ENCODE measurements at places on chromosomes 7 and 10. TPM values are rescaled to one million over a fixed set of nuclear protein-coding genes. Genes with fewer than 3 reads are reported as not detected.

DNA sequence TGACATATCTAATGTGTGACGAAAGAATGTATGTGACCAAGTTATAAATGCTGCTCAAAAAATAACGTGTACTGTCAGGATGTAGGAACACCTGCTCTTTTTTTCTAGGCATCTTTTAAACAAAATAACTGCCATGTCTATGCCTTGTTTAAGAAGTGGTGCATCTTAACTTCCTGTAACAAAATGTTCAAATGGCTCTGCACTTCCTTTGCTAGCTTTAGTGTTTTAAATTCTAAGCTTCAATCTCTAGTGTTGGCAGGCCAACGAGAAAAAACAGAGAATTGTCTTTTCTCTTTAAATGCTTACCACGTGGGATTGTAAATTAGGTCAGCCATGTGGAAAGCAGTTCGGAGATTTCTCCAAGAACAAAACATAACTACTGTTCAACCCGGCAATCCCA is 14.6 kb upstream of the PDSS1 start:
- DNase-seq, result no peak

- DNase-seq, result no peak
Observed at GRCh38 chr7:55193245-55193644, 171.9 kb upstream of the LANCL2 start.

- no peak for DNase-seq
Observed at GRCh38 chr7:22849172-22849571, 26.5 kb upstream of the TOMM7 start.

DNA sequence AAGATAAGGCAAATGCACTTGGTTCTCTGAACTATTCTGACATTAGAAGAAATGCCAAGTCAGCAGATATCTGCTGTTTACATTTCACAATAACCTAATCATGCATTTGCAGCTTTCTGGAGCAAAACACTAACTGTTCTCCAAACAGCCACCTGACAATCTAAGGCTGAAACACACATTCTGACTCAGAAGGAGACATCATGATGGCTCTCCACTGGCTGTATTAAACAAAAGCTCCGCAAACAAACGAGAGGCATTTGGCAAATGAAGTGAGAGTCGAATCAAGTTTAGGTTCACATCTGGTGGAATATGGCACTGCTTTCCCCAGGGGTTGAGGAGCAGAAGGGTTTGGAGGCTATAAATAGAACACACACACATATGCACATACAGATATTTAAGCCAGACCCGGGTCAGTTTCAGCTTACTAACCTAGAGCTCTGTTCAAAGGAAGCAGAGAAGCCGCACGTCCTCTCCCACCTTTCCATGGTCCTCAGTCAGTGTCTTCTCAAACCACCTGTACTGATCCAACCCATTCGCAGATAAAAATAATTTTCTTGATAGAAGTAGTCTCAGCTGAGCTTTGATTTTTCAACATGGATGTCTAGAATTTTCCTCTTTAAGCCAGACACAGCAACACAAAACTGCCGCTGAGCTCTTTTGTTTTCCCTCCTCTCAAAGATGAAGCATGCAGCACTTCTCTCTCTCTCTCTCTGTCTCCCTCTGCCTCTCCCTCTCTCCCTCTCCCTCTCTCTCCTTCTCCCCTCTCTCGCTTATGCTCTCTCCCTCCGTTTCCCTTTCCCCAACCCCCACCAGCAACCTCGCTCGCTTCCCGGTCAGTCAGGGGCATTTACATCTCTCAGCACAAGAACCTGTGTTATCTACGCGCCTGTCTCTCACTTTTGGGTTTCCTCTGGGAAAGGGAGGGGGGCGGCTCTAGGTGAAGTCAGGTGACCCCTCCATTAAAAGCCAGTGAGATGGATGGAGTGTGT is 682.8 kb downstream of the MAGI2 start:
- DNase-seq, result no peak

GRCh38 chr10:110764378-110764777 is 107.3 kb upstream of the PDCD4 start:
- no peak for DNase-seq

GRCh38 chr10:13272164-13272571 is 27.7 kb downstream of the PHYH start:
- DNase-seq, result peak; percentile 33

DNA sequence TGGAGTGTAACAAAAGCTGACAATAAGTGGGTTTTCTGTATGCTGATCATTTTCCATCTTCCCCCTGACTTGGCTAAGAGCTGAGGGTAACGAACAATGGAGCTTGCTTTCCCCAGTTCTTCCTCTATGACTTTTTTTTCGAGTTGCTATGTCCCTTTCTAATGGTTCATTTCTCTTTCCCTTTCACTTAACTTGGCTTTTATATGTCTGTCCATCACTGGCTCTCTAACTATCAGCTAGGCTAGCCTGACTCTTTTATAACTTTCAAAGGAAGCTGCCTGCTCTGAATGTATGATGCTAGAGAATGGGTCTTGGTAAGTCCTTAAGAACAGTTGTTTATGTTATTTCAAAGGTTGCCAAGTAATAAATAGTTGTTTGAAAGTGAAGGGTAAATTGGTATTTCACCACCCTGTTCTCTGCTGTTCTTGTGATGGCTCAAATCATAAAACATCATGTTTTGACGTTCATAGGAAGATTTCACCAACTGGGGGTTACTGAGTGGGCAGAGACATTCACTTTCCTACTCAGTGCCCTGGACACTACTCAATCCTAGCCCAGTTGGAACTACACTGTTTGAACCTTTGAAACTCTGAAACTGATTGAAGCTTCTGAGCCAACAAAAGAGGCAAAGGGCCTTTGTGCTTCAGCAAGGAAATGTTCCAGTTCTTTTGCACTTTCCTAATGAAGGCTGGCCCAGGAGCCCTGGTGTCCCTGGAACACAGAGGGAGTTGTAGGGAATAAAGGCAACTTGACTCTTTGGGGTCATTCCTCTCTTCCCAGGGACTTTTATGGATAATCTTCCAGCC is 85.4 kb upstream of the PHYHIPL start:
- no peak for DNase-seq

GRCh38 chr10:12704488-12704887 is 297.0 kb downstream of the CCDC3 start:
- no peak for DNase-seq

DNA sequence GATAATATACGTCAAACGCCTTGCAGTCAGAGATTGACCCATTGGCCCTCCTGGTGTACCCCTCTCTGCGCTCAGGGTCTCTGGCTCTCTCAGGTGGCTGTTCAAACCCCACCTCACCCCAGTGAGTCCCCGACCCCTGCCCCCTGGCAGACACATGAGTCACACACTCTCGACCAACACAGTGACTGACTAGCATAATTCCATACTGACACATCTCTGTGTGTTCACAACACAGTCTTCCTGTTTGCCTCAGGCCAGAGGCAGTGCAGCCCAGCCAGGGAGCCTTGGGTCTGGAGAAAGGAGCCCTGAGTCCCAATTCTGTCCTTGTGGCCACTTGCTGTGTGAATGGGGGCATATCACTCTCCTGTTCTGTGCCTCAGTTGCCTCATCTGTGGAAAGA is 40.1 kb downstream of the PALD1 start:
- no peak for DNase-seq

DNA sequence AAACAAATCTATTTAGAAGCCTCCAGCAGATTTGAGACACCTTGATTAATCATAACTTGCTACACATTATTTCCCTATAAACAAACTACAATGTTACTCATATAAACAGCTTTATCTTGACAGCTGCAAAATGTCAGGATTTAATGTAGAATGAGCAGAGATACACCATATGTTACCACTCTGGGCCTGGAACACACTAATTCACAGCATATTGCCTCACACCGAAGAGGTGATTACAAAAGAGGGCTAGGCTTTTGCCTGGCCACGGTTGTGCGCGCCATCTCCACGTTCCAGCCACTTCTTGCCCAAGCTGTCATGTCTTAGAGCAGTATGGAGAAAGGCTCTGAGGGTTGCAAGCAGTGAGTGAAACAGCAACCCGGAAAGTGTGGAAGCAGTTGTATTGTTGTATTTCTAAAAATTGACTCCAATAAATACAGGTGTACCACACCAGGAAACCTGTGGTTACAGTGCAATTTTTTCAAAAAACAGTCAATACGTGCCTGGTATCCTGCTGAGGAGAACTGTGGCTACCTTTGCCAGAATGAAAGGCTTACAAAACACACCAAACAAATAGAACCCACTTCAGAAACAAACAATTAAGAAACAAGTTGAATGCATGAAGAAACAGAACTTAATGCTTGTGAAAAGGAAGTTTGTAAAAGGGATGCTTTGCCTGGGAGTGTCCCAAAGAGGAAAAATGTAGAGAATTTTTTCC is 498.1 kb downstream of the PLXNA4 start:
- peak; percentile 56 for DNase-seq

DNA sequence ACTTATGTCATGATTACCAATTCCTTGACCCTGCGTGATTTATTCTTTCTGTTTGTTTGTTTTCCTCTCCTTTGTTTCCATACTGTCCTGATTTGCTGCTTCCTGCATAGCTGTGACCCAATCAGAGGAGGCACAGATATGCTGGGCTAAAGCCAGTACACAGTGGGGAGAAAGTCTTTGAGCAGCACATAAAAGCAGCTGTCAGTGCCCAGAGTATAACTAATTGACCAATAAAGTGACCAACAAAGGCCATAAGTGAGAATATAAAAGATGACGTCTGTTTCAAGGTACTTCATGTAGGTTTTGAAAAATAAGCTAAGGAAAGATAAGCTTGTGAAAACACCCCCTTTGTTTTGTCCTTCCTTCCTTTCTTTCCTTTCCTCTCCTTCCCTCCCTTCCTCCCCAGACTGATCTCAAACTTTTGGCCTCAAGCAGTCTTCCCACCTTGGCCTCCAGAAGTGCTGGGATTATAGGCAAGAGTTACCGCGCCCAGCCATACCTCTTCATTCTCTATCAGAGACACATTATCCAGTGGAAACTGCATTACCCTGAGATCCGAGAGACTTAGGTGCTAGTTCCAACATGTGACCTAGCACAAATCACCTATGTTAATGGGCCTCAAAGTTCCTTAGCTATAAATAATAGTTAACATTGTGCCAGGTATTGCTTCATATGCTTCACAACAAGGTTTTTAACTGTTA is 17.0 kb downstream of the BCAP29 start:
- DNase-seq, result no peak

DNA sequence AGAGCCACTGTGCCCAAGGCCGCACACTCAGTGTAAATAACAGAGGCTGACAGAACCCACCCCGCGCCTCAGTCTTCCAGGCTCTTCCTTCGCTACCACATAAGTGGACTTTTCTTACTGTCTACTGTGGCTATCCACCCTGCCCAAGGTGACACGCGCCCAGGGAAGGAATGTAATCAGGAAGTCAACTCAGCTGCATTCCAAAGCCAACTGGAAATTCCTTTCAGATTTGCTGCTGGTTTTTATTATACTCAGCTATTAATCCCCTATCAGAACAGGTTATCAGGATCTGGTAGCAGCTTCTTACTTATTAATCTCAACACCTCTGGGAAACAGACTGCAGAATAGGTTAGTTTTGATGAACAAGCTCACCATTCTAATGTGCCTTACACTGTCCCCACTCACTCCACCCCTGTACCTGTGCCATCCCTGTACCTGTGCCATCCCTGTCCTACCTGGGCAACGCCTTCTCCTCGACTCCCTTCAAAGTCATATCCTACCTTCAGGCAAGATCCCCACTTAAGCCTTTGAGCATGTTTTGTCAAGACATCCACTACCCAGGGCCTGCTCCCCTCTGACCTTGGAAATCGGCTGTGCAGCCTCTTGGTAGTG is 90.7 kb downstream of the NHLRC2 start:
- no peak for DNase-seq

DNA sequence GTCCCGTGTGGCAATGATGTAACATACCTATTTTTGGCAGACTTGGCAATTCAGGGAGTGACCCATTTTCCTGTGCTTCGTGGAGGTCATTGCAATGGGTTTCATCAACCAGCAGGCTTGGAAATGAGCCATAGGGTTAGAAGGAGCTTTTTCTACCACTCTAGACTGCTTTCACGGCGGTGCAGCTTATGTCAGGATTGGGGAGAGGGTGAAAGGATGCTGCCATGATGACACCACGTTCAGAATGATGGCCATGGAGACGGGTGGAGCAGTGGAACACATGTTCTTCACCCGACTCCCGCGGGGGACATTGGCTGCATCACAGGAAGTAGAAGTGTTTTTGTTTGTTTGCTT is 220.2 kb downstream of the EMX2 start:
- DNase-seq, result peak; percentile 47

GRCh38 chr10:35503578-35503977 is 101.6 kb upstream of the GJD4 start:
- DNase-seq, result no peak

- no peak for DNase-seq
Observed at GRCh38 chr10:124707551-124707950, 36.6 kb downstream of the FAM53B start.

DNA sequence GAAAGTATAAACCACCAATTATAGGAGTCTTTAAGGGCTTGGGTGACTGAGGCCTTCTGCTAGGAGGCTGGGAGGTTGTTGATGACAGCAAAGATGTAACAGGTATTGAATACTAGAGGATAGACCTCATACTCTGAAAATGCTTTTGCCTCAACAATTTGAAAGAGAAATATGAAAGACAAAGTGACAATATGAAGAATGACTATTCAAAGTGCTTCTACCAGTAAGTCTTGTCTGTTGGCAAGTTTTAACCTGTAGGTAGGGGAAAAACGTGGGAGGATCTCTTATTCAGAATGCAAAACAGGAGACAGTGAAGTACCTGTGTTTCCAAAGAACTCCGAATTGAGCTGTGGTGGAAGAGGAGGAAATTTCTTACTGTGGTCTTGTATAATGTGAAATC is 38.2 kb downstream of the GBF1 start:
- no peak for DNase-seq

DNA sequence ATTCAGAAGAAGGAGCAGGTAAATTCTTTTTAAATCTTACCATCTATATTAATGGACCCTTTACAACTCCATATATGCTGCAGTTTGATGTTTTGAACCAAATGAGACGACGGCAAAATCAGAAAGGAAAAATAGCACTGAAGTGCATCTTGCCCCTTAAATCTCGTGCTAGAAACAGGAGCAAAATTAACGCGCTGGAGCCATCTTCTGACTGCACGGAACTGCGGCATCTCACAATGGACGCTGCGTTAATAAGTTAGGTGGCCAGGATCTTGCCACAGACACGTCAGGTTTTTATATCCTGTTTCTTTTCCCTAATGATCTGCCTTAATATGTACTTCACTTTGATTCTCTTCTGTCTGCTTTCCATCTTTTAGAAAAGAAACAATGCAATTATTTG is 354.5 kb downstream of the TFEC start:
- peak; percentile 15 for DNase-seq

GRCh38 chr7:139265673-139266072 is 34.6 kb downstream of the UBN2 start:
- no peak for DNase-seq

KDM7A gene
- total RNA-seq, result 17.5 TPM

PSD gene
- total RNA-seq, result 37.3 TPM

HUS1 gene
- 64.7 TPM for total RNA-seq

ACBD7 gene
- total RNA-seq, result not detected

ZNF488 gene
- total RNA-seq, result 0.21 TPM

PTPRZ1 gene
- total RNA-seq, result not detected

SLC26A3 gene
- 1.0 TPM for total RNA-seq

ERVW-1 gene
- total RNA-seq, result not detected

SPDYE9 gene
- total RNA-seq, result not detected

MRLN gene
- 0.35 TPM for total RNA-seq

MALRD1 gene
- total RNA-seq, result not detected

MYH16 gene
- total RNA-seq, result not detected
